ENCODE measurements at places on chromosomes 7 and 10.

- no peak for DNase-seq
Measured at GRCh38 chr10:100645091-100645490, 100.3 kb upstream of the PAX2 start.

- no peak for DNase-seq
Measured at GRCh38 chr10:28938745-28939144, 261.4 kb downstream of the BAMBI start.

DNA sequence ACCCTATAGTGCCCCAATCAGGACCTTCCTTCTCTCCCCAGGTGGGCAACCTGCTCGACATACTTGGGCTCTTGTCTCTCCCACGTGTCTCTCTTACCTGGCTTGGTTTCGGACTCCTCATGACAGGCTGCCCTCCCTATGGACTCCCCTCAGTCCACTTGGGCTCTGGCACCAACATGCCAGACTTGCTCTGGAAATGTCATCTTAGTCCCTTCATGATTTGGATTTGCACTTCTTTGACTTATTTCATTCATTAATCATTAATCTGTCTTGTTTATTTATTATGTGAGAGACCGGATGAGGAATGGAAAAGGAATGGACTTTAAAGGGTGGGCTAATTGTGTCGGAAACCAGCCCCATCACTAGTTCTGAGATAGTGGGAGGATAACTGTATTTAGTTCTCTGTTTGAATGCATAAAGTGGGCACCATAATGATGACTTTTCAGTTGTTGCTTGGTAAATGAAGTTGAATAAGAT lies 108.0 kb downstream of the SND1 start:
- DNase-seq: no peak

DNA sequence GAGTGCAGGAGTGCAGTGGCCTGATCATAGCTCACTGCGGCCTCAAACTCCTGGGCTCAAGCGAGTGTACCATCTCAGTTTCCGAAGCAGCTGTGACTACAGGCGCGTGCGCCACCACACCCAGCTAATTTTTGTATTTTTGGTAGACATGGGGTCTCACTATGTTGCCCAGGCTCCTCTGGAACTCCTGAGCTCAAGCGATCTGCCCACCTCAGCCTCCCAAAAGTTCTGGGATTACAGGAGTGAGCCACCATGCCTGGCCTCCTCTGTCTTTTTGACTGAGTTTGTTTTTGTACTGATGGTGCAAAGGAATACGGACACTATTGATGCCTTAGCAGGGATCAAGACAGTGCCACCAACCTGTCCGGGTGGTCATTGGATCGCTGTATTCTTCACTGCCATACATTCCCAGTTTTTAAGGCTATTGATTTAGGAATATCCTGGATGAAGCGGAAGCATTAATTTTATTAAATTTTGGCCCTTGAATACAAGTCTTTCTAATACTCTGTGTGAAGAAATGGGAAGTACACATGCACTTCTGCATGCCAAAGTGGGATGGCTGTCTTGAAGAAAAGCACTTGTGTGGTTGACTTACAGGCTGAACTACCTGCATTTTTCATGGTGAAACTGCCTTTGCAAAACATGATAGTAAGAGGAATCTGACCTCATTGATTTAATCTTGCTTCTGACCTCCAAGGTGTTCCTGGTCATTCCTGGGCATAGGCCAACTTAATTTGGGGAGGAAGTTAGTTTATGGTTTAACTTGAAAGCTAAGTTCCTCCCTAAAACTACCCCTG lies 2.1 kb upstream of the CUL2 start:
- no peak for DNase-seq

GRCh38 chr10:87760195-87760905 lies 57.7 kb downstream of the ATAD1 start:
- DNase-seq: no peak

- DNase-seq: no peak
Measured at GRCh38 chr10:32271617-32272016, 75.3 kb downstream of the EPC1 start.

DNA sequence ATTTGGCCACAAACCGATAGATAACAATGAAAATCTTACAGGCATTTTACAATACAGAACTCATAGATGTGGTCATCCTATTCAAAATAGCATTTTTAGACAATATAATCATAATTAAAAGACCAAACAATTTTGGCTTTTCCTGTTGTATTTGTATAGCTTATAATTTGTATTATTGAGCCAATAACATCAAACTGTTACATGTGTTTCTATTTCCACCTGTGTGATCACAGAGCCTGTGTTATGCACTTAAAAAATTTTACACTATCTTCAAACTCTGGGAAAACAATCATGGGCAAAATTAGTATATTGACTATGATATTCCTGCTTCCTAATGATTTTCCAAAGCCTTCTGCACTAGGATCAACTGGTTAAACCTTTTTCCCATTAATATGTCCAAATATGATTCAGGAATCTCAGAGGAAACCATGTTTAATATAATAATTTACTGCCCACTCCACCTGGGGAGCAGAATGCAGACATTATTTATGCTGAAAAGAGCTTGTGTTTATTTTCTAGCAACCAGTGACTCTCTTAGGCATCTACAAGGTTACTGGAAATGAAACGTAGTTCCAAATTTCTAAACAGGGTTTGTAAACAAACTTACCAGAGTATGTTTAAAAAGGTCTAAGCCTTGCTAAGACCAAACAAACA lies 1.7 kb downstream of the RHOBTB1 start:
- no peak for DNase-seq

- no peak for DNase-seq
Measured at GRCh38 chr7:11298220-11298619, 324.5 kb downstream of the PHF14 start.

DNA sequence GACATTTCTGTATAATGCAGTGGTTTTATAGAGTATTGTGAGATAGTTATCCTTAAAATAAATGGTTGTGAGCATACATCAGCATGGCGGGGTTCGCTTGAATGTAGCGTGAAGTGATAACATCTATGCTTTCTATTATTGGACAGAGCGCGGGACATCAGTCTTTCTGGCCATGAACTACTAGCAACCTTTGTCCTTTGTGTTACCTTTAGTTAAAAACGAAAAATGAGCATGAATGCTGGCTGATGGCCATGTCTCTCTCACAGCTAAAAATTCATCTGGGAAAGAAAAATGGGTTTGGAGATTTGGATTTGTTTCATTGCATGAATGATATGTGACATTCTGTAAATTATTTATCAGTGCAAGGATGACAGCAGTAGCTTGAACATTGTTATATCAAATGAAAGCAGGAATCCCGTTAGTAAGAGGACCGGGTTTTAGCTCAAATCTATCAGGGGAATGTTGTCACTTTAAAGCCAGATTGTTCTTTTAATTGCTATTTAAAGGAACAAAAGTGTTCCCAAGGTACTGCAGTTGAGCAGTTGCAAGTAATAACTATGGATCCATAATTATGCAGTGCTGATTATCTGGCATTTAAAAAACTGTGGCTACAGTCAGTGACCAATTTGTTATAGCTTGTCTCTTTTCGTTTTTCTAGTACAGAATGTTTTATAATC lies 131.0 kb downstream of the KAT6B start:
- no peak for DNase-seq

DNA sequence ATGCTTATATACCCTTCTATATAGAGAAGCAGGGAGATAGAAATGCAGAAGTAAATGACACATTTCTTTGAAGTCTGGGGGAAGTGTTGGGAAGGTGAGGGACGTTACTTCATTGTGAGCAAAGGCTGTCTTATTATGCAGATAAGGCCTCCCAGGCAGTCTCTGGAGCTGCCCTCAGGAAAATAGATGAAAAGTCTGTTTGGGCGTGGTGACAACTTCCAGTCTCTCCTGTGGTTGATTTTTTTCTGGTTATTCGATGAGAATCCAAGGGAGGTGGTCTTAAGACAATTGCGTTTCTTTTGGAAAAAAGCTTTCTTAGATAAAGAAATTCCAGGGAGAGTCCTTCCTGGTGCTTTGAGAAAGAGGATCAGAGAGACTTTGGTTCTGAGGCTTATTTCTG lies 84.0 kb downstream of the NEUROD6 start:
- no peak for DNase-seq

- DNase-seq: no peak
Measured at GRCh38 chr10:3765146-3765545, 19.9 kb downstream of the KLF6 start.

- DNase-seq: no peak
Measured at GRCh38 chr10:30683496-30683895, 53.9 kb upstream of the LYZL2 start.

GRCh38 chr7:18895456-18895855 lies 222.0 kb downstream of the TWIST1 start:
- DNase-seq: no peak

DNA sequence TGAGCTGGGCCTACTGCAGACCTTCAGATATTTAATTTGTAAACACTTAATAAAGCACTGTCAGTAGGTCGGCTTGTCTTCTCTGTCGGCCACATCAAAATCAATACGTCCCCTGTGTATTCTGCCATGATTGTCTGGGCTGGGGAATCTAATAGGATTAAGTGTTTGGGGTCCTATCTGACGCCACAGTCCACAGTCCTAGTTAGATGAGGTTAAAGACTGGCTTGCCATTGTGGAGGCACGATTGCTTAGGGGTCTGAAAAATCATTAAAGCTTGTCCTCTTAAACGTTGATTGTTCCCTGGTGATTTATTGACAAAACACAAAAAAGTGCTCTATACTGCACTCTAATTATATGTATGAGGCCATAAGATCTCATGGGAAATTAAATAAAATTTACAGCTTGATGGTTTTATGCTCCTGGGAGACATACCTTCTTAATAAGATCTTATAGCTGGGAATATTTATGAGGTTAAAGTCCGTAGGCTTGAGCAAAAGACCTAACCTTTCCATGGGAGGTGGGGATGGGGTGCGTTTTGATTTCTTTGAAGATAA lies 650.3 kb upstream of the GALNT17 start:
- DNase-seq: no peak

DNA sequence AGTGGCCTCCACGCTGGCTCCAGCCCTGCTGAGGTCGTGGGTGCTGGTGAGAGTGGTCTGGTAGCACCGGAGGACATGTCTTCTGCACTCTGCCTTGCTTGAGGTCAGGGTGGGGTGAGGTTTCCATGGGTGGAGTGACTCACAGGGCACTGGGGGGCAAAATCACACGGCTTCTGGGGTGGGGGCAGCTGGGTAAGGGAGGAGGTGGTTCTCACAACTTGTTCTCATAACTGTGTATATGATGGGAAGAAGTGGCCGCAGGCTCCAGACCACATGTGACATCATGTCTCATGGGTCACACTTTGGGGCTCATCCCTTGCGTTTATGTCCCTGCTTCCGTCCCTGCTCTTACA lies 884 bp upstream of the PRF1 start:
- no peak for DNase-seq

DNA sequence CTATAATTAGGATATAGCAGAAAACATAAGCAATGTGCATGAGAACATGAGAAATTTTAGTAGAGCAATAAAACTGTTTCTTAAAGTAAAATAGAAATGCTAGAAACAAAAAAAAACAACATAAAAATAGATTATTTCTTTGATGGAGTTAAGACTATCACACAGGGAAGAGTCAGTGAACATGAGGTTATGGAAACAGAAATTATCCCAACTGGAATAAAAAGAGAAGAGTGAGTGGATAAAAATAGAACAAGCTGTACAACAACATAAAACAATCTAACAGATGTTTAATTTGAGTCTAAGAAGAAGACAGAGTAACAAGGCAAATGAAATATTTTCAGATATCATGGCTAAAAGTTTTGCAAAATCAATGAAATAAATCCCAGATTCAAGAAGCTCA lies 7.5 kb upstream of the OR6B1 start:
- no peak for DNase-seq

DNA sequence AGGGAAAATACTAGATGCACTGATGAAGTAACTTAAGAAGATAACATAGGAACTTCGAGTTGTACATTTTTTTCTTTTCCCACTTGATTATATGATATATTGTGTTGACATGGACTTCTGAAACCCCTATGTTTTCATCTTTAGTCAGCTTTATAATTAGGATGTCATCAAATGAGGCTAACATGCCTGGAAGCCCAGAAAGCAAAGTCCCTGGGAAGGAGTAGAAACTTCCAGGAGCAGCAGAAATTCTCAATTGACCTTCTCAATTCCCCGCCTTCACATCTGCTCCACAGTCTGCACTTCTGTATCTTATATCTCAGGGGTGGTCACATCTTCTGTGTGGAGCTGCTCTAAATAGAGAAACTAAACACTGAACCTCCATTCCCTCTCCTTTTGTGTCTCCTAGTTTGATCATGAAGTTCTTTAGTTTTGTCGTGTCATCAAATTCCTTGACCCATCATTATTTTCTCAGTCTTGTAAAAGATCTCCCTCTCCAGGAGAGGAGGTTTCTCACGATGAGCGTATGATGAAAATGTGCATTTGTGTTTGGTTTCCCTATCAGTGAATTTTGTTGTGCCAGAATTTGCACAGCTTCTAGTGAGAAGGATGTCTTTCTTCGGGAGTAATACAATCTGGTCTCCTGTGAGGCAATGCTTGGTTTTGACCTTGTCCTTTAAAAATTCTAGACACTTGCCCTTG lies 303.3 kb downstream of the SUGCT start:
- no peak for DNase-seq

GRCh38 chr7:2913760-2914387 lies 69.8 kb upstream of the GNA12 start:
- no peak for DNase-seq

DNA sequence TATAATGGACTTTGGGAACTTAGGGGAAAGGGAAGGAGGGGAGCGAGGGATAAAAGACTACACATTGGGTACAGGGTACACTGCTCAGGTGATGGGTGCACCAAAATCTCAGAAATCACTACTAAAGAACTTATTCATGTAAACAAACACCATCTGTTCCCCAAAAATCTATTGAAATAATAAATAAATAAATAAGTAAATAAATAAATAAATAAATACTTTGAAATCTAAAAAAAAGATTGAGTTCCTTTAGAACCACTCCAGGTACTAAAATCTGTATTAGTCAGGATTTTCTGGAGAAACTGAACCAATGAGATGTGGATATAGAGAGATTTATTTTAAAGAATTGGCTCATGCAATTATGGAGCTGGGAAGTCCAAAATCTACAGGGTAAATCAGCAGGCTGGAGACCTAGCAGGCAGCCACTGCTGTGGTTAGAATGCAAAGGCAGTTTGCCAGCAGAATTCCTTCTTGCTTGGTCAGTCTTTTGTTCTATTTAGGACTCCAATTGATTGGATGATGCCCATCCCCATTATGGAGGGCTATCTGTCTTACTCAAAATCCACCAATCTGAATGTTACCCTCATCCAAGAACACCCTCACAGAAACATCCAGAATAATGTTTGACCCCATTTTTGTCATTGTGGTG lies 8.9 kb downstream of the IGFBP1 start:
- DNase-seq: no peak

Data from T follicular helper cell (primary cell).